NCI-H2227 treated with DMSO at 0.1 percent for 48 hours (cell line): ENCODE measurements at places on chromosomes 3 and 15.

GRCh38 chr3:177196008-177196455 is 1.2 kb downstream of the TBL1XR1 start:
- DNase-seq = peak; percentile 56

DNA sequence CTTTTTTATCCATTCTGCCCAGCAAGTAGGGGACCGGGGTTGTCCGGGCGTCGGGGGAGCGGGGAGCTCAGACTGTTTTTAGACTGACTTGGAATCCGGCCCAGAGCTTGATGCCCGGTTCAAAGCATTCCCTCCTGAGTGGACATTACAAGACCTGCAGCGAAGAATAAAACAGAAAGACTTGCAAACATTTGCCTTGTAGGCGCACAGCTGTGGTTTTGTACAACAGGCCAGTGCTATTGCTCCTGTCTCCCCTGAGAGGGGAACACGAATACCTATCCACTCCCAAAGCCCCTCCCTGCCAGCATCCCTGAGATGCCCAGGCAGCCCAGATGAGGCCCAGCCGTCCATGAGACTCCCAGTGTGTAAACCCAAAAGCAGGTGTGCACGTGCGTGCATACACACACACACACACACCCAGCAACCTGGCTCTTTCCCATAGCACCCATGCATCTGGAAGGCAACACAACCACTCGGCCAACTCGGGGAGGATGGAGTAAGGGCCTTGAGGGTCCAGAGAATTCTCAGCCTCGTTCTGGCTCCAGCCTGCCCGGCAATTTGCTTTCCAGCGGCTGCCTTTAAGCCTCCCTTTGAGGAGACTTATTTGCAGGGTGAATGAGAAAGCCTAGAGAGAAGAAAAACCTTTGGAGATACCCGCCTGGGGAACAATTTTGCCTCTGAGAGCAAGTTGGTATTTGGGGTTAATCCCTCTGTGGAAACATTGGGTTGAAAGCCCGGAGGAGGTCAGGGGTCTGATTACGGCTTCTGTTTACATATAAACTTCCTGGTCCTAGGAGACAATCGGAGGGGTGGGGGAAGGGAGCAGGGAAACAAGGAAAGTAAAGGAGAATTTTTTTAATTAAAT is 161.0 kb upstream of the HES1 start:
- peak; percentile 3 for DNase-seq

- DNase-seq = no peak
These were observed 171.6 kb upstream of the NR2F2 start for GRCh38 chr15:96158938-96159337.

DNA sequence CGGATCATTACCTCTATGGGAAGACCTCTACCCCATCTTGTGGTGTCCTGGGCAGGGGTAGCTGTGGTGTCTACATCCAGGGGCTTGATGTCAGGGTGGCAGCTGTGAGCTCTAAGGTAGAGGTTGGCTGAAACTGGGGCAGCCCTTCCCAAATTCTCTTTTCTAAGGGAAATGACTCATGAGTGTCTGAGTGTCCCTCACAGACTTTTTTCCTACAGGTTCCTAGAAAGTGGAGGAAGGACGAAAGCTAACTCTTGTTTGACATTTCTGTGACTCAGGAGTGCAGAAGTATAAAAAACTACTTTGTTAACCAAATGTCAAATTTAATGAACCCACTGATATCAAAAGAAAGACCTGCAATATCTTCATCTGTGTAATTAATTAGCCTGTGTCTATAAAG is 481.5 kb downstream of the PDCD6IP start:
- no peak for DNase-seq

GRCh38 chr3:146226881-146227280 is 24.0 kb downstream of the PLSCR4 start:
- no peak for DNase-seq

DNA sequence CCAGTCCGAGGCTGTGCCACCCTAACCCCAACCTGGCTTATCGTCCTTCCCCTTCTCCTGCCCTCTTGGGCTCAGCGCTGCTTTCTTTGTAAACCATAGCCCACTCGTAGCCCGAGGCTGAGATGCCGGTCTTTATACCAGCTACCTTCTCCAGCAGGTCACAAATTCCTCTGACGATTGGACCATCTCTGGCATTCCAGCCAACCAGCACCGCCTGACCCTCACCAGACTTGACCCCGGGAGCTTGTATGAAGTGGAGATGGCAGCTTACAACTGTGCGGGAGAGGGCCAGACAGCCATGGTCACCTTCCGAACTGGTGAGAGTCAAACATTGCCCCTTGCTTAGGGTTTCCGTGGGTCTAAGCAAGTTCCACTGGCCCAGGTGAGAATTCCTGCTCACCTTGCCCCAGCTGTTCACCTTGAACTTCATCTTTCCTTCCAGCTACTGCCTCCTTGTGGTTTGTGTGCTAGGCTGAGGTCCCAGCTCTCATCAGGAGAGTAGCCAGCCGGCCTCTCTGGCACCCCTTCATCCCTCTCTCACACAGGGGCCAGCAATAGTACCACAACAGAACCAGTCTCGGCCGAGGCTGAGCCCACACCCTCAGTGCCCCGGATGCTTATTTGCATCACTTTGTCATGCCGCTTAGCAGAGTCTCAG is 66.7 kb downstream of the BOC start:
- no peak for DNase-seq

DNA sequence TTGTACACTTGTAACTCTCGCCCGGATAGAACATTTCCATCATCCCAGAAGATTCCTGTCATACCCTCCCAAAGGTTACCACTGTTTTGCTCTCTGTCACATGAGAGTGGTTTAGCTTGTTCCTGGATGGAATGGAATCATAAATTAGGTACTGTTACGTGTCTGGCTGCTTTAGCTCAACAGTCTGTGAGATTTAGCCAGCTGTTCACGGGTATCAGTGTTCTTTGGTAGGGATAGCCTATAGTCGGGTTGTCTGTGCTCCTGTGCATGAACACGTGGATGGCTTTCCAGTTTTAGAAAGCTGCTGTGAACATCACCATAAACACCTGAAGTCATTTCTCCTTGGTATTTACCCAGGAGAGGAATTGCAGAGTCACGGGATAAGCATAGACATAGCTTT is 58.2 kb upstream of the NR2C2 start:
- no peak for DNase-seq

DNA sequence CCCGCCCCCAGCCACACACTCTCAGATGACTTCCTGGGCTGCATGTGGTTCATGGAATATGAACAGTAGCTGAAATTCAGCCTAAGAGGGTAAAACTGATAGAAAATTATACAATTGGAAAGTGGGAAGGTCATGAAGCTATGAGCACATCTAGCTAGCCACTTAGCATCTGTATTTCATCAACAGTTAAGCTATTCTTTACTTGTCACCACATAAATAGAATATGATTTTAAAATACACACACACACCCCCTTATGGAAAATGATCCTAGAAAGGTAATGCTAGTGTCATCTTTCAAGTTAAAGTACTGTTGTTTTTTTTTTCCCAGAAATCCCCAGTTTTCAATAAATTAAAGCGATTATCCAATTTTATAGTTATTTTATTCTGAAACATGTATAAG is 3.6 kb downstream of the MAP4 start:
- no peak for DNase-seq

- no peak for DNase-seq
These were observed 1097.7 kb downstream of the ROBO1 start for GRCh38 chr3:78670094-78670493.

DNA sequence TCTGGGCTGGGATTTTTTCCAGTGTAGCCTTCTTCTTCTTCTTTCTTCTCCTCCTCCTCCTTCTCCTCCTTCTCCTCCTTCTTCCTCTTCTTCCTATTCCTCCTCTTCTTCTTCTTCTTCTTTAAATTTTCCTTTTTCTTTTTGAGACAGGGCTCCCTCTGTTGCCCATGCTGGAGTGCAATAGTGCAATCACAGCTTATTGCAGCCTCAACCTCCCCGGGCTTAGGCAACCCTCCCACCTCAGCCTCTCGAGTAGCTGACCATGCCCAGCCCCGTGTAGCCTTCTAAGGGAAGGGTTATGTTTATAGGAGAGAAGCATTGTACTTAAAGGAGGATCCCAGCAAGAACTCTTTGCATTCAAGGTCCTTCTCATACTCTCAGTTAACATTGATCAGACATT is 24.0 kb upstream of the MYO1E start:
- no peak for DNase-seq

DNA sequence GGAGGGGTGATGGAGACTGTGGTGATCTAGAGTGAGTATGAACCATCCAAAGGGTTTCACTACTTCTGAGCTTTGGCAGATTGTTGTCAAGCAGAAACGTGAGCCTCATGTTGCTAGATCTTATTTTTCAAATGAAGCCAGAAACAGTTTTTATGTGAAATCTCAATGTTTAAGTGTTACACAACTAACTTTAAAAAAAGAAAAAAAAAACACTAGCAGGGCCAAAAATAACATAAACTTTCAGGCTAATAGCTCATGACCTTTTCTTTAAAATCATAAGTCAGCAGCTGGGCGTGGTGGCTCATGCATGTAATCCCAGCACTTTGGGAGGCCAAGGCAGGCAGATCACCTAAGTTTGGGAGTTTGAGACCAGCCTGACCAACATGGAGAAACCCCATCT is 2.1 kb upstream of the HTR3D start:
- no peak for DNase-seq

- no peak for DNase-seq
These were observed 10.0 kb downstream of the RAD18 start for GRCh38 chr3:8953313-8953712.

DNA sequence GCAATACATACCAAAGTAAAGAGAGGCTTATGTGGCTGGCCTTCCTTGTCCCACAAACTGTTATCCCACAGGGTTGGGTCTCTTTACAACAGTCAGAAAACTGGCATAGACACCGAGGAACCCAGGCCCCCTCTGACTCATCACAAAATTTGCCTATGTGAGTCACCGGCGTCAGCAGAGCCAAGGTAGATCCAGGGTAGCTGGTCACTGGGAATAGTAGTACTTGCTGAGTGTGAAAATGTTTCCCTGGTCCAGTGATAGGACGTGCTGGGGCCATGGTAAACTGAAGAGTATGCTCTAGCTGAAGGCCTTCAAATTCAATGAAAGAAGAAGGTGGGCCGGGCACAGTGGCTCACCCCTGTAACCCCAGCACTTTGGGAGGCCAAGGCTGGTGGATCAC is 27.1 kb upstream of the SKIL start:
- DNase-seq = no peak

DNA sequence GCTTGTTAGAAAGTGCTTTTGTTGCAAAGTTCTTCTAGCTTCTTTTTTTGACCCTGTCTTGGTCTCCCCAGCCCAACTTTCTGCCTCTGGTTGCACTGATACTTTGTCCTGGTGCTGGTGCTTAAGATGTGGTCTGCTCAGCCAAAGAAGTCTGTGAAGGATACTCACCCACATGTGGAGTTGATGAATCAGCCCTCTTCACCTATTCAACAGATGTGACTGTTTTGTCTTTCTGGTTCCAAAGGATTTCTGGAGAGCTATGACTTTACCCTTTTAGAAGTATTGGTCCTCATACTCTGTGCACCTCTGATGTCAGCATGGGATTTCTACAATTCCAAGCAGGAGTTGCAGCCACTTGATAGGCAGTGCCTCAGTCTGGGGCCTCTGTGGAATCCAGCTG is 84.1 kb downstream of the PCCB start:
- no peak for DNase-seq

GRCh38 chr3:53171827-53172505 is 11.0 kb downstream of the PRKCD start:
- no peak for DNase-seq

- DNase-seq = no peak
These were observed 21.9 kb downstream of the MEGF11 start for GRCh38 chr15:66231394-66232266.

GRCh38 chr15:96338074-96338765 is 7.7 kb downstream of the NR2F2 start:
- no peak for DNase-seq

GRCh38 chr3:49004352-49005302 is 2.6 kb upstream of the WDR6 start:
- no peak for DNase-seq
